ENCODE measurements at places on chromosomes 12 and 14.
A peak's percentile ranks its signal among the peaks of the same experiment; 100 is the strongest.

- no peak for DNase-seq
These were observed 225.3 kb upstream of the PELI2 start for GRCh38 chr14:55892906-55893305.

DNA sequence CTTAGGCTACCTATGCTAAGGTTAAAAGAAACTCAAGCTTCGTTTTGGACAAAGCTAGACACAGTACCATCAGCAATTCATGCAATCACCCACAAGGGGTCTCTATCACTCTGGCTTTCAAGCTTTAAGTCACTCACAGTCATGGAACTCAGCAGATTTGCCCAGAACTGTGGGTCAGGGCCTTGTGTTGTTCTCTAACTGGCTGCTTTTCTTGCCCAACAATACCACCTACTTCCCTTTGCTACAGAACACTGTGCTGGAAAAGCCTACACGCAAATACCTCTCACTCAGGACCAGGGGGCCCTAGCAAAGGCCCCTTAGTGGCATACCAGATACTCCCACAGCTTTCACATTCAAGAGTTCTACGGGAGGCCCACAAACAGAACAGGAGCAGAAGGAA is 9.1 kb downstream of the NEMP1 start:
- peak; percentile 66 for DNase-seq

DNA sequence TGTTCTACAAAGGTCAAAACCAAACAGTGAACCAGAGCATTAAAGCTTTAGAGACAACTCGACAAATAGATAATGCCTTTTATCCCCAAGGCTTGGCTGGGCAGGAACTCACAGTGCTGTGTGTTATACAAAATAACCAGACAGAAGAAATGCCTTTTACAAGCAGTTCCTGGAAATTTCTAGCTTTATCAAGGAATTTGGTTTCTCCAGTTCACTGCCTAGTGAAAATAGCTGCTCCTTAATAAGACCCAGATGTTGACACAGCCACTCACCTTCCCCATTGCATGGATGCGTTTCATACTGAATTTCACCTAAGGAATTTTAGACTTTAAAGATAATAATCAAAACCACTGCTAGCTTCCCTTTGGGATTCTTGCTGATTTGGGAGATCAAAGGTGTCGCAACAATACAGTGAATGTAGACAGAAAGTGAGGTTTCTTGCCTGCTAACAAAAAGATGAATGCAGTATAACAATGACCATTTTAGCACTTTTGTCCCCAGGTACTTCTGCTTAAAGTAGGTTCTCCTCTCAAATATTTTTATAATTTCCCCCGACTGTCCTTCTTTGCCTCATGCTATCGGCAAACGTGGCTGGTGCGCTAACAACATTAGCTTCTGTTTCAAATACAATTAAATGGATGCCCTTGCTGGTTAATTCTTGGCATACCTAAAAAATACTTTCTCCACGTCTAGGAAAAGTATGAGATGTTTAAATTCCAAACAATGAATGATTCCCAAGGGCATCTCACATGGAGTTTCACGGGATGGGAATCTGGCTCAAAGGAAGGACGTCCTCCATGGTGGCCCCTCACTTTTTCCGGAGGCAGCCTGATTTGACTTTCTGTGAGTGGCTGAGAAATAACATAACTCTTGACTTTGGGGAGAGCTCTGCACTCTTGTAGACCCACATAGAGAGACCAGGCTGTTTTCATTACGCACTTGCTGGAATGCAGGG is 162.4 kb downstream of the C12orf75 start:
- no peak for DNase-seq

DNA sequence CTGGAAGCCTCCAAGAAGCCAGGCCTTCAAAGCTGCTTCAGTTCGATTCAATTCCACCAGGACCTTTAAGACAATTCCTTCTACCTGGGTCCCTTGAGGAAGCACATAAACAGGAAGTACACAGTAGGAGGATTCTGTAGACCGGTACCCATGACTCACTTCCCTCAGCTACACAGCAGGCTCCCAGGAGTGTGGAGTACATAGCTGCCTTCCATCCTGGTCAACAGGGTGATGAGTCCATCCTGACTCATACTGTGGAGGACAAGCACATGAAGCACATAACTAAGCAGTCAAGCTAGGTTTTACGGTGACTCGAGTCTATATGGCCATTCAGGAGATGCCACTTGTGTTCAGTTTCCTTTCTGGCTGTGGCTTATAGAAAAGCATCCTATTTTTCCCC is 197.6 kb upstream of the RBM19 start:
- no peak for DNase-seq

GRCh38 chr14:69358233-69358963 is 39.7 kb downstream of the ERH start:
- DNase-seq, result no peak
